ENCODE measurements at places on chromosomes 7 and 10.

DNA sequence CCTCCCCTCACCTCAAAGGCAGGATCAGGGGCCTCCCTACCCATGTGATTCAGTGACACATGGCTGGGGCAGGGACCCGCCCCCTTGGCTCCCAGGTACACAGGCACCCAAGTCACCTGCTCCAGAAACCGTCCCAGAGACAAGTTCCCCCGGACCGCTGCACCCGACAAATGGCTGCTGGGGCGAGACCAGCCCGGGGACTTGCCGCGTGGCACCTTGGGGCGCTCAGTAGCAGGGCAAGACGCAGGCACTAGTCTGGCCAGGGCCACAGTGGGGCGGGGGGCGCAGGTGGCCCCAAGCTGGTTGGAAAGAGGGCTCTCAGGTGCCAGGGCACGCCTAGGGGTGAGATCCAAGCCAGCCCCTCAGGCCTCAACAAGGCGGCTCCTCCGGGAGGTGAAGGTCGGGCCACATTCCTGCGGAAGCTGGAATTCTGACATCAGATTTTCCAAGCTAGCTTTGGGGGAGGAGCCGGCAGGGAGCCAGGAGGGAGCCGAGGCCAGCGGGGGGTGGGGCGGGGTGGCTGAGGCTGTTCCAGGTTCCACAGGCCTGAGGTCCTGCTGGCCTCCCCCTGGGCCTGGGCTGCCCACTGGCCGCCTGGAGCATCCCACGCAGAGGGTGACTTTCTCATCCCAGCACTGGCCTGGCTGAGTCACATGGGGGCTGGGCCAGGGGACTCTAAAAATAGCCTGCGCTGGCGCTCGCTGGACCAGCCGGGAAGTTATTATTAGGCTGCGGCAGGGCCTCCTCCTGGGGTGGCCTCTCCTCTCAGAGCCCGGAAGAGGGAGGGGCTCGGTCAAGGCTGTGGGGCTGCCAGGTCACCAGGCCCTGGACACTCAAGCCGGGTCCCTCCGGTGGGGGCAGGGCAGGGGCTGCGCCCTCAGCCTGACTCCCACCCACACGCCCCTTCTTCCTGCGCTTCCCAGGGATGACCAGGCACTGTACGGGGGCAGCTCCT, 20.5 kb upstream of the INPP5A start:
- DNase-seq = peak; percentile 76

DNA sequence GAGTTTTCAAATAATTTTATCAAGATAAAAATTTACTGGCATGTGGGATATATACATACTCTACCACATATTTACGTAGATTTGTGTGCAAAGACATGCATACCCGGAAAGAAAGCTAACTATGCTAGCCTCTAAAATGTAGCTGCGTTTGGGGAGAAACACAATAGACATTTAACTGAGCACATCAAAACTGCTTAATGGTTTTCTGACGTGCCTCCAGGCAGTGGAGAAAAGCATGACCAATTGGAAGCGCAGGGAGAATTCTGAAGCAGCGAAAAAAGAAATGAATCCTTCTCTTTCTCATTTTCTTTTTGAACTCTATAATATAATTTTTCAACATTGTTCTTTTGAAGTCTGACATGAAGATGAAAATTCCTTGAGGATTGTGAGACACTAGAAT, 60.3 kb upstream of the LYZL1 start:
- DNase-seq = no peak

DNA sequence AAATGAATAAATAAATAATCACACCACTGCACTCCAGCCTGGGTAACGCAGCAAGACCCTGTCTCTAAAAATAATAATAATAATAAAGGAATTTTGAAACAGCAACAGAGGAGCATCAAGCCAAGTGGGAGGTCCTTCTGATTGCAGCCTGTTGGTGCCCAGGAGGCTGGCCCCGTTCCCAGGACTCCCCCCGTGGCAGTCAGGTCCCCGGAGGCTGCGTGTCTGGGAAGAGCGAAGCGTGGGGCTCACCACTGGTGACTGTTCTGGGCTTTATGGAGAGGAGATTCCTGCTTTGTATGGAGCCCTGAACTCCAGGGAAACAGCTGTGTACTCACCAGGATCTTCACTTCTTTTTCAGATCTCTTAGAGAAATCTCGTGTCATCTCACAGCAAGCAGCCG, 19.3 kb upstream of the MYH16 start:
- DNase-seq = no peak

GRCh38 chr7:6623589-6624245, 8.3 kb downstream of the ZNF853 start:
- DNase-seq = no peak

DNA sequence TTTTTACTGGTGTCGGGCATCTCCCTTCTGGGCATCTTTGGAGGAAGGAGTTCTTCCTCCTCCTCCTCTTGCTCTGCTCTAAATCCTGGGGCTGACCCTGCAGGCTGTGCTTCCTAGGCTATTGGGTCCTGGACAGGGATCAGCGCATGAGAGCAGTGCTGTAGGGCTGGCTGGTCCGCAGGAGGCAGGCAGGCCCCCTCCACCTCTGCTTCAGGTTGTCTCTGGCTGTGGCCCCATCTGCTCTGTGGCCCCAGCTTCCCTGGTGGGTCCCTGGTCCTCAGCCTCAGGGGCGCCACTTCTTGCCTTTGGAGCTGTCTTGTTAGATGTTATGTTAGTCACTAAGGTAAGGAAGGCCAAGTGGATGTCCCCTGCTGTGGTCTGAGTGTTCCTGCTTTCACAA, 237.3 kb upstream of the PITRM1 start:
- DNase-seq = no peak

- no peak for DNase-seq
These were observed 86.6 kb downstream of the CABCOCO1 start for GRCh38 chr10:61749291-61749690.

DNA sequence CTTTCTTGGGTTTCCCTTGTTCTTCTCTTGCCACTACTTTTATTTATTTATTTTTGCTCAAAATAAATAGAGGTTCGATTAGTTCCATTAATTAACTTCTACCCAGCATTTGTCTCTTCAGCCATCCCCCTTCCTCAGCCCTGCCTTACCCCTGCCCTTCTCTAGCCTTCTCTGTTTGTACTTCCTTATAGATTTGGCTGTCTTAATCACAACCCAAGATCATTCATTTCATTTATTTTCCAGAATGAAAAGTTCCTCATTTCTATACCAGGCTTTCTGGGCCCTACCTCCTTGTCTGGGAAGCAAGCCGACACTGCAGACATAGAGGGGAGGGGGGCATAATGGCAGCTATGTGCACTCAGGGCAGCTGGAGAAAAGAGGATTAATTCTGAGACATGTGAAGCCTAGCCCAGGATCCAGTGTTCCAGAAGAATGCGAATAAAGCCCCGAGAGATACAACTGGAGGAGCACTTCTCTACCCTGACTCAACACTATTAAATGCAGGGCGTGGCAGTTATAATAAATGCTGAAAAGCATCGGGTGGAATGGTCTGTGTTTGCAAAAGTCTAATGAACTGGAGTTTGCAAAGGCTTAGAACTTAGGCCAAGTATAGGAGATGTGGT, 6.4 kb upstream of the PDCD4 start:
- DNase-seq = no peak

GRCh38 chr7:77954773-77955555, 156.4 kb downstream of the PHTF2 start:
- no peak for DNase-seq

DNA sequence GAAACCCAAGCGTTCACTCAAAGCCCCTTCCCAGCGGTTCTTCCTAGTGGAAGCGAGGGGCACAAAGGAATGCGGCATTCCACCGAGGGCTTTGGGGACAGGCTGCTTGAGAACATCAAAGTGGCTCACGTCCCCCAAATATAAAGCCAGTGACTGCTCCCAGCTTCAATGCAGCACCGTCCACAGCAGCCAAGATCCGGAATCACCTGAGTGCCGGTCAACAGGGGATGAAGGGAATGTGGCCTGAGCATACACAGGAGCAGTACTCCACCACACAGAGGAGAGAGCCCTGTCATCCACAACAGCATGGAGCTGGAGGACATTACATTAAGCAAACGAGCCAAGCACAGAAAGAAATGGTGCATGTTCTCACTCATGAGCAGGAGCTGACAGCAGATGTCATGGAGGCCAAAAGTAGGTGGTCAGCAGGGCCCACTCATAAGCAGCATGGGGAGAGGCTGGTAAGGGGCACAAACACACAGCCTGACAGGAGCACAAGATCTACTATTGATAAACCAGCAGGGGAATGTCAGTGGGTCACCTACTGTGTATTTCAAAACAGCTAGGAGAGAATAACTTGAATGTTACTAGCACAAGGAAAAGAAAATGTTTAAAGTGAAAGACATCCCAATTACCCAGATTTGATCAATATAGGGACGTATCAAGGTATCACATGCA, 79.5 kb downstream of the DIP2C start:
- DNase-seq = no peak

DNA sequence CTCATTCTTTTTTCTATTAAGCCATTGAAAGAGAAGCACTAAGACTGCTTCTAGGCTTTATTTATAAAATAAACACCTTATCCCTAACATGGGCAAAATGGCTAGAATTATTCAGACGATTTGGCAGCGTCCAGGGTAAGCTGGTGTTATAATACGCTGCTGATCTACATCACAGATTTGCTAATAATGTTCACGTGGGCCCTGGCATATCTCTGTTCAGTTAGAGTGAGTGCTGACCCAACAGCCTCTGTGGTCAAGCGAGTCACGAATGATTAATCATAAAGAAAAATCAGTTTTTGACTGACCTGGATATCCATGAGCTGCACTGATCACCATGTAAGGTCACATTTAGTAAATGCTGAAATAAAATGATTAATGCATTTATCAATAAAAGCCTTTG, 28.4 kb upstream of the CBLL1 start:
- DNase-seq = no peak

- no peak for DNase-seq
These were observed 270.4 kb downstream of the RELN start for GRCh38 chr7:103719070-103719469.

- DNase-seq = no peak
These were observed 3.8 kb downstream of the PRKCQ start for GRCh38 chr10:6576326-6576725.

GRCh38 chr7:29265208-29265923, 70.8 kb downstream of the CHN2 start:
- DNase-seq = no peak

DNA sequence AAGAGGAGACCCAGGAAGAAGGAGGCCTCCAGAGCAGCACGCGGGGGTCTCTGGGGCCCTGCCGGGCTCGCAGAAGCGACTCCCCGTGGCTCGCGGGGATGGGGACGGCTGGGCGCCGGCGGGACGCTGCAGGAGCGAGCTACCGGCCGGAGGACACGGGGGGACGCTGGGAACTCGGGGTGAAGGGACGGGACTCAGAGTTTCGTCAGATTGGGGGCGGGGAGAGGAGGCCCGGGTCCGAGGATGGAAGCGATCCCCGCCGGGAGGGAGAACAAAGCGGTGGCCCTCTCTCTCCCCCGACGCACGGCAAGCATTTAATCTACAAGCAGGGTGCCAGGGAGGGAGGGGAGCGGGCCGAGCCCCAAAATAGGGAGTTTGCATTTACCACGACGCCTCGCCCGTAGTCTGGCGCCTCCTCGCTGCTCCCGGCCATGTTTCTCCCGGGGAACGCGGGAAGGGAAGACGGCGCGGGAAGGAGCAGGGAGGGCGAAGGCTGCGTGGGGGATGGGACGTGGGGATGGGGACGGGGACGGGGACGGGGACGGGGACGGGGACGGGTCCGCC, at the start of gene PRTFDC1:
TSS of gene PRTFDC1 (minus strand) at position 464 of the 564 bp plus-strand sequence. CDS start at position 433, 31 bp downstream.
- DNase-seq = no peak

DNA sequence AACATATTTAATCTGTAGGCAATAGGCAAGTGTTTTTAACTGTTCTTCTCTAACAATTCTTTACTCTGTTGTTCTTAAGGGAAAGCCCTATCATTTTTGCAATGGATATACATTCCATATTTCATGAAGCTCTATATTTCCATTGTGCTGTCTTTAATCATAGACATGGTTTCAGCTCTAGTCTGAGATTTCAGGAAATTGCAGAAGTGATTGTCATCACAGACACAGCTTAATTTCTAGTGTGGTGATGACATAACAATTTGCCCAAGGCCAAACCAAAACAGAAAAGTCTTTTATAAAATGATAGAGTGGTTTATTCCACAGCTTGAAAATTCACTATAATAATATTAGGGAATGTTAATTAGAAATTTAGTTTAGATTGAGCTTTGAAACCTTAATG, 494.1 kb upstream of the SEMA3A start:
- DNase-seq = no peak

DNA sequence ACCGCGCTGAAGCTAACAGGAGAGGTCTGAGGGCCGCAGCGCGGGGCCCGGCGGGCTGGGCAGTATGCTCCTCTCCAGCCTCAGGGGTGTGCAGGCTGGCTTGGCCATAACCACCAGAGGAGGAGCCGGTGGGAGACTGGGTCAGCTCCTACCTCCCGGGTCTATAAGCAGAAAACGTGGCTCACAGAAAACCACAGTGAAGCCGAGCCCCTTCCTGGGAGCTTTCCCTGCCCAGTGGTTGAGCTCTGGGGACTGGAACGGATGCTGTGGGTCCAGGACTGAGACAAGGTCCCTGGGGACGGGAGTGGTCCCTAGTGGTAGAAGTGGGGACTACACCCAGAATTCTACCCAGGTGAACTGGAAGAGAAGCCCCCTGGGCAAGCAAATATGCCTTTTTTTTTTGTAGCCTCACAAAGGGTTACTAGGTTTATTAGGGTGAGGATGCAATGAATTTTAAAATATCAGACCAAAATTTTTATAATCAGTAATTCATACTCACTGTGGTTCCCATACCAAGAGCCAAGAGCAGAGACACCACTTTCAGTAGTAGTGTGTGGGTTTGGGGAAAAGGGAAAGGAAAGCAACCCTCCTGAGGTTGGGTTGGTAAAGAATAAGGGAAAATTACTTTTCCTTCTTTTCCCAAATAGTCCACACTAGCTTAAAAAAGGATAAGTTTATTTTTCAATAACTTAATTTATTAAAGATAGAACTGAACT, 67.9 kb upstream of the PRKCQ start:
- no peak for DNase-seq

DNA sequence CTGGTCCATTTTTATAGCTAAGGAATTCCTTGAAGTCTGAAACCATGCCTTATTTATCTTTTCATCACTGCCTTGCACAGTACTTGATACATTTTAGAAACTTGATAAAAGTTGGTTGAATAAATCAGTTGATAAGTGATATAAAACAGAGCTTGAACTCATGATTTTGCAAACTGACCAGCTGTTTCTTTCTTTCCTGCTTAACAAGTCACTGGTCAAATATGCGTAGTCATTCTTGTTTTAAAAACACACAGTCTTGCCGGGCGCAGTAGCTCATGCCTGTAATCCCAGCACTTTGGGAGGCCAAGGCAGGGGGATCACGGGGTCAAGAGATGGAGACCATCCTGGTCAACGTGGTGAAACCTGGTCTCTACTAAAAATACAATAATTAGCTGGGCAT, 6.3 kb downstream of the TPST1 start:
- DNase-seq = no peak

- DNase-seq = no peak
These were observed 28.1 kb upstream of the HERPUD2 start for GRCh38 chr7:35723011-35723410.

All from forelimb muscle (tissue), 1 donor.